PC-9 (cell line): ENCODE measurements at places on chromosomes 3 and 15.

GRCh38 chr3:2850701-2851100 lies 259.5 kb downstream of the IL5RA start:
- DNase-seq, result no peak

DNA sequence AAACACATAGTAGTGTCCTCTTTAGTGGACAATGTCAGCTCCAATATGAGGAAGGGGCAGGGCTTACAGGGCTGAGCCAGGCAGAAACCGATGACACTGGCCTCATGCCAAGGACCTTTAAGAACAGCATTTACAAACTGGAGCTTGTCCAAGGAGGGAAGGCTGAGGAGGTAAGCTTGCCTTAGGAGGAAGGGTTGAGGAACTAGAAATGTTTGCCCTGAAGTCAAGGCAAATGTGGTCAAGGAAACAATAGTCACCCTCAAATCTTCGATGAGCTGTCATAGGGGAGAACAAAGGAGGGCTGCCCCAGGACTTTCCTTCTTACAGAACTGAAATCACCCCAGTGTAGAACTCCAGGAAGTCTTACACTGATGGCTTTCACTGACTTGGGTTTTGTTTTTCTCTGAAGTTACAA lies 136.4 kb downstream of the LIPC start:
- peak; percentile 64 for DNase-seq

- no peak for DNase-seq
Measured at GRCh38 chr3:195468841-195469240, 26.0 kb upstream of the ACAP2 start.

DNA sequence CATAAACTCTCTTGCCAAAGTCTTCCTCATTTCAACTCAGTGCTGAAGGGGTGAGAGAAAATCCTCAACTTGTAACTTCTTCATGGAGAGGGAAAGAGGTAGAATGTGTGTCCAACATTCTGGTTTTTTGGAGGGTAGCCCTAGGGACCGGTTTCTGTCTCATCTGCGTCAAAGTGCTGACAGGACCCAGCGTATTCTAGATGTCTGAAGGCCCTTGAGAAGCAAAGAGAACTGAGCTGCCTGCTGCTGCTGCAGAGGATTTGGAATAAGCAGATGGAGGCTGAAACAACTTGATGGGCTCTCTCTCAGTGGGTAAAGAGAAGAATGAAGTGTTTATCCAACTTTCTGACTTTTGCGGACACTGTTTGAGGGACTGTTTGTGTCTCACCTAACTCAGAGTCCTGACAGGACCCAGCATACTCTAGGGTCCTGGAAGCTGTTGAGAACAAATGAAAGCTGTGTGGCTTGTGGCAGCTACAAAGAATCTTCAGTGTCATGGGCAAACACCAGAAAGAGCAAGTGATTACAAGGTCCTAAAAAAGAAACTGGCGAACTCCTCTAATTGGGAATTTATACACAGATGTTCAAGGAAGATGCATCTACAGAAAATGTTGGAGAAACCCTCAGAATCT lies 174.4 kb downstream of the SI start:
- DNase-seq, result no peak

- no peak for DNase-seq
Measured at GRCh38 chr3:173410849-173411248, 13.3 kb downstream of the NLGN1 start.

DNA sequence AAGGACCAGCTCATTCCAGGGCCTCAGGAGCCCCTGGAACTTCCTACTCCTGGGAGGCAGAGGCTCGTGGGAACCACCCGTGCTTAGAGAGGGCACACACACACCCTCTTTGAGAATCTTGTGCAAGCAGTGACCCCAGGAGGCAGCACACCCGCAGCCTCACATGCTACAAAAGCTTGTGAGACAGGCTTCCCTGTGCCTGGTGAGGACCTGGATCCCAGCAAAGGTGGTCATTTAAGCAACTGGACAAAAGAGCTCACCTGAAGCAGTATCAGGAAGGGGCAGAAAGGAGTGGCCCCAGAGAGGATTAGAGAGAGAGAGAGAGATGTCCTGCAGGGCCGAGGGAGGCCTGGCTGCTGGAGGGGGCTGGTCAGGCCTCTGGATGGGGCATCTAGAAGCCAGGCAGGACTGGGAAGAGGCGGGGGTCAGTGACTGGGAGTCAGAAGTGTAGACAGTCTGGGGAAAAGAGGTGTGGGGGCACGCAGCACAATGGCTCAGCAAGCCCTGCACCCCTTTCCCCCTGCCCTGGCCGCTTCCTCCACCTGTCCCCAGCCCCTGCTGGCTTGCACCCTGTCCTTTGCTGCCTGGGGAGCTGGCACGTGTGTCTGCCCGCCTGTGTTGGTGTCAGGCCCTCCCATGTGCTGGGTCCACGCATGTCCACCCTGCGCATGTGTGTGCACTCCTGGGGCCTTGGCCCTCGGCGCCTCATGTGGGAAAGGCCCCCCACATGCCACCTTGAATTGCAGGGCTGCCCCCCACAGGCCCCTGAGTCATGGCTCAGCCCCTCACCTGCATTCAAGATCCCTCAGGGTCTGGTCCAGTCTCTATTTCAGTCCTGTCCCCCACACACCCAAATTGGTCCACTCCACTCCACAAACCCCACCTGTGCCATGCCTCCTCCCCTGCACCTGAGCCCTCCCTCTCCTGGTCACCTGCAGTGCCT lies 36.9 kb downstream of the TSPAN3 start:
- no peak for DNase-seq
